ENCODE measurements at places on chromosomes 2 and 18.

GRCh38 chr2:18200771-18201170, 322.3 kb downstream of the KCNS3 start:
- no peak for DNase-seq

DNA sequence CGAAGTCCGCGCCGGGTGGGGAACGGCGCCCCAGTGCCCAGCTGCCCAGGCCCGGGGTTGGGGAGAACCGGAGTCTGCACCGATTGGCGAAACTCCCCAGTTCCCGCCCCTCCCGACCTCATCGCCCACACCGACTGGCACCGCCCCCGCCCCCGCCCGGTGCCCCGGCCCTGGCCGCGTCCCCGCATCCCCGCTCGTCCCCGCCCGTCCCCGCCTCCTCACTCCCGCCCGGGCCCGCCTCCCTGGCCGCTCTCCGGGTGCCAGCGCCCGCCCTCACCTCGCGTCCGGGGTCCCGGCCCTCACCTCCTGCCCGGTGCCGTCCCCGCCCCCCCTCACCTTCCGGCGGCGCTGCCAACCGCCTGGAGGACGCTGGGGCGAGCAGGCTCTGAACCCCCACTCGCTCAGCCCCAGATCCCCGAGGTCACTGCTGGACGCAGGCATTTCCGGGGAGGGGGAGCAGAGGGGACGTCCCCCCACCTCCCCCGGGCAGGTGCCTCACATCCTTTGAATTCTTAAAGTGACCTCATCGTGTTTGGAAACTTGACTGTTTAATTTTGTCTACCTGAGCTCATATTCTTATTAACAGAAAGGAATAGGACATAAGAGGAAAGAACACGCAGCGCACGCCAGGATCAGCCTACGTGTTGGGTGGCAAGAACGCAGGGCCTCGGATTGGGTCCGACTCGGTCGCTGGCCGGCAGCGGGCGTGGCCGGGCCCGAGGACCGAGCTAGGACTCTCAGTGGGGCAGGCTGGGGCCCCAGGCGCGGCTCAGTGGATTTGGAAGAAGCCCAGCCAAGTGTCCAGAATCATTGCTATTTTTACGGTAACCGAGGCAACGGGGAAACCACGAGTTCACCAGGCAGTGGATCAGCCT, at the start of gene FAM110C:
Gene FAM110C, minus strand, starts transcription at position 35 of the 875 bp plus-strand sequence. CDS start 120 bp downstream, outside the sequence.
- DNase-seq: no peak

DNA sequence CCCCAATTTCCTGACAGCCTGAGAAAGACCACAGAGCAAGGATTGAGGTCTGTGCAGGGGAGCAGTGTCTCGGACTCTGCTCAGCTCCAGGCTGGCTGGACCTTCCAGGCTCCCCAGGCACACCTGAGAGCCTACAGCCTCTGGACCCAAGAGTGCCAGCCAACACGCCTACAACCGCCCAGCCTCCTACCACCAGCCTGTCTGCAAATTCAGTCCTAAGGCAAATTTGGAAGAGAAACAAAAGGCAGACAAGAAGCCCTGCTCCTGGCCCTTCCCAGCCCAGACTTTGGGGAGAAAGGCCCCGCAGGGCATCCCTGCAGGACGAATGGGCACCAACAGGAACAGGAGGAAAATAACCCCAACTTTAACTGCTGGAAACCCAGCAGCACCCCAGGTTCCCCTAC, 1.9 kb downstream of the HS6ST1 start:
- DNase-seq: no peak

DNA sequence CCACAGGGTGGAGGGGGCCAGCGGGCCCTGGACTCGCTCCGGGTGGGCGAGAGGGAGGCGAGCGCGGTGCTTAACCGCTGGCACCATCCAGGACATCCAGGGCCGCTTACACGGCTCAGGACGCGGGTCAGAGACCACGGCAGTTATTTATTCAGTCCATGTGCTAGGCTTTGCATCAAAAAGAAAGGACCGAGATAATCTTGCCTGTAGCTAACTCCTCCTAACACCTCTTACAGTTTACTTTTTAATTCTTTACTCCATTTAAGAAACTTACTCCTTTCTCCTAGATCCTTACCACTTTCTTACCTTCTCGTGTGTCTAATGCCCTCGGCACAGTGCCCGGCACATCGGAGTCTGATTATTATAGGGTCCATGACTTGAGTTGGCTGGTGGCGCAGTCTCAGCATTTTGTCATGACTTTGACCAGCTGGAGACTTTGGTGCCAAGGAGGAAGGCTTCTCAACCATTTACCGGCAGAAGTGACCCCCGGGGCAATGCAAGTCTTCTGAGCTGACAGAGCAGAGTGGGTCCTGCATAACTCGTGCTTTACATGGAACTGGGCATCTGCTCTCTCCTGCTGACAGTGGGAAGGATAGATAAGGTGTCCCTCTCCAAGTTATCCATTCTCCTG, 503 bp downstream of the ANXA4 start:
- no peak for DNase-seq

DNA sequence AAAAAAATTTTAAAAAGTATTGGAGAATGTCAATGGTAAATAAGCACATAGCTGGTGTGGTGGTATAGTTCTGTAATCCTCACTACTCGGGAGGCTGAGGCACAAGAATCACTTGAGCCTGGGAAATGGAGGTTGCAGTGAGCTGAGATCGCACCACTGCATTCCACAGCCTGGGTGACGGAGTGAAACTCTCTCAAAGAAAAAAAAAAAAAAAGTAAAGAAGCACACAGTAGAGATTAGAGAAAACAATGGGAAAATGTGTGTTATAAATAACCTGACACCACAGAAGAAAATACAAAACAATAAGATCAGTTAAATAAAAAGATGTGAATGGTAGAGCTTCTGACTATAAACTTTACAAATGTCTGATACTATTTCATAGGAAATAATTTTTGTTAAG, 163.7 kb upstream of the WDSUB1 start:
- DNase-seq: no peak

All from stimulated activated CD4-positive, alpha-beta T cell treated with anti-CD3 and anti-CD28 coated beads, TNF-alpha, amount 100 ng/mL, for 48 hours (primary cell).